ENCODE measurements at places on chromosomes 12 and 14.

GRCh38 chr12:57085999-57086492 lies 2.9 kb upstream of the NAB2 start:
- DNase-seq: no peak

- no peak for DNase-seq
Measured at GRCh38 chr12:7145671-7146070, 15.5 kb downstream of the CLSTN3 start.

DNA sequence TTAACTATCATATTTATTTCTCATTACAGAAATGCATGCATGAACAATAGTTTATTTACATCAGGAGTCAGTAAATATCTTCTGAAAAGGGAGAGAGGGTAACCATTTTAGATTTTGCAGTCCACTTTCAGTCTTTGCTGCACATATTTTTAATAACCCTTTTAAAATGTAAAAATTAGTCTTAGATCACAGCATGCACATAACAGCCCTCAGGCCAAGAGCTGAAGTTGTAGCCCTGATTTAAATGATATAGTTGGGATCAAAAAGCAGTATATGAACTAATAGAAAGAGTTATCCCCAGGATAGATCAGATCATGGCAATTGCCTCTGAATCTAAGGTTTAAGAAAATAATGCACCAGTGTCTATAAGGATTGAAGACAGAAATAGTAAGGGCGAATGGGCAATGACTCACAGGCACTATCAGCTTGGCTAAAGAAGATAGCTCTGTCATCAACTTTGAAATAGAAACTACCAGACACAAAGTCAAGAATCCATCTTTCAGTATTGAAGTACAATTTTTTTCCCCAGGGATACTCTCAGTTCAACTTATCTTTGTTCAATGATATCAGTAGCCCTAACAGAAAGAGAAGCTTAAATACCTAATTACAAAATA lies 13.1 kb upstream of the CLEC7A start:
- no peak for DNase-seq

DNA sequence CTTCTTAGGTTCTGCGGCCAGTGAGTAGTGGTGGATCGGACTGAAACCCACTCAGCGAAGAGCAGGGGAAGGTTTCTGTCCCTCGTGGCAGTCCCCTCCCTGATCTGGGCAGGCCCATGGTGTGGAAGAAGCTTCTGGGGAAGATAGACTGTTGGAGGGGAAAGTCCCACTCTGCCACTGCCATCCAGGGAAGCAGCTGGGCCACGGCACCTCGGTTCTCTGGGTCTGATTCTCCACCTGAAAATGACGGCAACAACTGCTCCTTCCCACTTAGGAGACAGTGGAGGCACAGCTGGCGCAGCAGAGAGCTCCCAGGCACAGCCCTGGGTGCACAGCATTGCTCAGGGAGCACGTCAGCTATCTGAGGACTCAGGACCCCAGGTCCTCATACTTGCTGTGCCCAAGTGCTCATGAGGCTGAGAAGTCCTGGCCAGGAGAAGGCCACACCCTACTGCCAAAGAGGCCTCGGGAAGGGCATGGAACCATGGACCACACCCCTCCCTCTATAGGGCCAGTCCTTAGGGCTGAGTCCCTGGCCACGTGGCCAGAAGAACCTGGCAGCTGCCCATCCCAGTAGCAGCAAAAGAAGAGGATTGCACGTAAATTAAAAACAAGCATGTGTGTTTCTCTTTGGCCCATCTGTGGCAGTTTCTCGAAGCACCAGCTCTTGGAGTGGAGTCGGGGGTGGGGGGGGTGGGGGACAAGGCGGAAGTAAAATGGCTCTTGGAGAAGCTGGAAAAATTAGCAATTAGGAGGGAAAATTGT lies 85.3 kb upstream of the BCL11B start:
- DNase-seq: no peak

GRCh38 chr12:128442096-128442495 lies 175.1 kb downstream of the TMEM132C start:
- no peak for DNase-seq

- no peak for DNase-seq
Measured at GRCh38 chr14:50728836-50729235, 60.7 kb upstream of the SAV1 start.

All from hippocampal formation (tissue), 2 donors.